NCI-H1436 treated with DMSO at 0.1 percent for 48 hours (cell line): ENCODE measurements at places on chromosomes 3 and 15.

- DNase-seq, result no peak
Observed at GRCh38 chr3:69823743-69824142, 84.5 kb downstream of the MITF start.

GRCh38 chr3:153591561-153592245 is 429.7 kb downstream of the RAP2B start:
- no peak for DNase-seq

DNA sequence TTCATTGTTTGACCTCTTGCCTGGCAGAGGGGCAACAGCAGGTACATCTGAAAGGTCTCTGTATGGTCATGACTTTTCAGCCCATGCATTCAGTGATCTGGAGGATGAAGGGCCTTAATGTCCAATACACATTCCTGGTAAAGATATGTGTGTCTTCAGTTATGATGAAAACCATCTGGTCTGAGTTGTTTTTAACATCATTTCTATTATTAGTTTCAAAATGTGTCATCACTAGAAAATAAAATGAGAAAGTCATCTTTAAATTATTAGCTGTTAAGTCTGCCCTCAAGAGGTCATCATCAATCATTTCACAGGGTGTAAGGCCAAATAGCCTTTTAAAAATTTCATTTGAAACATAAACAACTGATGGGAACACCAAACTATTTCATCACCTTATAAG is 92.1 kb upstream of the PLSCR4 start:
- no peak for DNase-seq

DNA sequence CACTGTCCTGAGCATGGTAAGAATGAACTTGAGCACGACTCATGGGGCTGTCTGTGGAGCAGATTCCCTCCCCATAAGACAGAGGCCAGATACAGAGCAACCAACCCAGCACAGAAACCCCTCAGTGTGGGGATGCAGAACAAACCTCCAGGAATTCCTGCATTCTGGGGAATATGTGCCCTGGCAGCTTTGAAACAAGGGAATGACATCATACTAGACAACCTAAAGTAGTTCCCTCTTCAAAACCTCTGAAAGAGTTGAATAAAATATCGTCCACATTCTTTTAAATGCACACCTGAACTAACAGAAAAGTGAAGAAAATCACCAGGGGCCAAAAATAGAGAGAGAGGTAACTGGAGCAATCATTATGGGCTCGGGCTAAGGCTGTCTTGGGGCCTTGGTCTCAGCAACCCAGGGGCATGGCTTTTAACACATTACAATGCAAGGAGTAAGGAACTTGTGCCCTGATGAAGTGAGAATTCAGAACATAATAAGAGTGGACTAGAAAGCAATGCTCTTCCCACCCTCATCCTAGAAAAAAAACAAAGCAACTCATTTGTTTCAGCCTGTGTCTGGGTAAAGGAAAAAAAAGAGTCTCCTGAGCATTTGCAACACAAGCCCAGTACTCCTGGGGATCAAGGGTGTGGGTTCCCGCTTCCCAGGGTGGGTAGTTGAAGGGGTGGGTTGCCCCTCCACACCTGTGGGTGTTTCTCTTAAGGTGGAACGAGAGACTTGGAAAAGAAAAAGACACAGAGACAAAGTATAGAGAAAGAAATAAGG is 43.9 kb downstream of the ADIPOQ start:
- no peak for DNase-seq

GRCh38 chr3:9701711-9702110 is 1.9 kb upstream of the CPNE9 start:
- no peak for DNase-seq

GRCh38 chr15:64642875-64643274 is 132.5 kb downstream of the RBPMS2 start:
- no peak for DNase-seq

- DNase-seq, result no peak
Observed at GRCh38 chr3:49162751-49163419, 3.2 kb downstream of the CCDC71 start.

DNA sequence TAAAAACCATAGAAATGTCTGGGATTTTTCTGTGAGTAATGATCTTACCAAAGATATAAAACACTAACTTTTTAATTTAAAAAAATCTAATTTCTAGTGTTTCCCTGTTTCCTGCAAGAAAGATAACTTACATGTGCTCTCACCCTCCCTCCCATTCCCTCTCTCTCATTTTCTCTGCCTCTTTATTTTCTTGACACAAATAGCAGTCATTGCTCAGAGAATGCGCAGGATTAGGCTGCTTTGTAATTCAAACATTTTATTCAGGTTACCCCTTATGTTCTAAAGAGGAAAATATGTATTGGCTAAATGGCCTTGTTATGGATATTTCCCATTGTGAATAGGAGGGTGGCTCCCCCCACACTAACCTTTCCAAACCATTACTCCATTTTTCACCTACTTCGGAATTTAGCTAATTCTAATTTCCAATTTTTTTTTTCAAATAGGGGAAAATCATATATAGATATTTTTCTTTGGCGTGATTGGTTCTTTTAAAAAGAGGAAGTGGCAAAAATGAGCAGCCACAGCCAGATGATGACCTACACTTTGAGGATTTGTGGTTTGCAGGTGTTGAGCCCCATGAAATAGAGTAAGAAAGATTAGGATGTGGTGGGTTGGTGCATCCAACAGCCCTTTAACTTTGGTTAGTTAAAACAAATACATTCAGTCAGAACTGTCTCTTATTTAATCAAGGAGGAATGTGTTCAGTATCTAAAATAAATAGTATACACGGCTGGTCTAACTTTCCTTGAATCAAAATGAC is 554.4 kb downstream of the IGSF11 start:
- DNase-seq, result no peak
